ENCODE measurements at places on chromosomes 11 and 22.

DNA sequence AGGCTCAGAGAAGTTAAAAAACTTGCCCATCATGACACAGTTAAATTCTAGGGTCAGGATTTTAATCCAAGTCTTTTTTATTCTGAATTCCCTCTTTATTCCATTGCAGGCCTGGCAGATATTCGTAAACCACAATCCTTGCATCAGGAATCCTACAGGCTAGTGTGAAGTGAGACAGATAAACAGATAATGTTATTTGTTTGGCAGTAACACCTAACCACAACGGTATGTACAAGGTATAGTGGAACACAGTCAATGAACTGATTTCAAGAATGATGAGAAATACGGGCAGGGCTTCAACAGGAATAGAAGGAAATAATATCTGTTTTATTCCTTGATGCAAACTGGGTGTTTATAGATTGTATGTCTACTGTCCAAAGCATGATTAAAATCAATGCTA, 32.0 kb upstream of the NARS2 start:
- DNase-seq: no peak

DNA sequence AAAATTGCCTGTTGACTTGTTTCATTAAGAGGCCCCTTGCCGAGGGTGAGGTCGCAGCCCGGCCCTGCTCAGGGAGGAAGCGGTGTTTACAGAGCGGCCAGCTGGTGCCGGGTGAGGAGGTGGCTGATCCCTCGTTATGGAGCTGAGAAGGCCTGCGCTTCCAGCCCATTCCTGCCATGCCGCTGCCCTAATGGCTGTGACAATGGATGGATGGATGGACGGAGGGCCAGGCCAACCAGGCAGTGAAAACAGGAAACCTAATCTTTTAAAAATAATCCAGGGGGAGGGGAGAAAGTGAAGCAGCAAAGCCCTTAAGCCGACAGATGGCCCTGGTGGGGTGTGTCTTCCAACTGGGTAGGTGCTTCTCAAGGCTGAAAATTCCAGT, 38.5 kb downstream of the BCR start:
- peak; percentile 84 for DNase-seq

DNA sequence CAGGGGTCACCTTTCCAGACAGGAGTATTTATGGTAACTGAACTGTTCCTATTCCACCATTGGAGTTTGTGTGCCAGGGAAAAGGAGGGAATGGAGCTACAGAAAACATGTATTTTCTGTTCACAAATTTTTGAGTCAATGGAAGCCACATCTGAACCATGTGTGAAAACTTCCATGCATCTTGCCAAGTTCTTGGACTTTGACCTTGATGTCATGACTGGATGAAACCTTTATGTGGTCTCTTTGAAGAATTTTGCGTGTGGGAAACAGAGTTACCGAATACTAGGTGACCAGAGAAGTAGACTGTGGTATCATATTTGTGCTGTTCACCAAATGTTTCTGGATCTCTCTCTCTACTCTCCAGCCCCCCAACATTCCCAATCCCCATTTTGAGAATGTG, 104.8 kb downstream of the CD44 start:
- DNase-seq: no peak

DNA sequence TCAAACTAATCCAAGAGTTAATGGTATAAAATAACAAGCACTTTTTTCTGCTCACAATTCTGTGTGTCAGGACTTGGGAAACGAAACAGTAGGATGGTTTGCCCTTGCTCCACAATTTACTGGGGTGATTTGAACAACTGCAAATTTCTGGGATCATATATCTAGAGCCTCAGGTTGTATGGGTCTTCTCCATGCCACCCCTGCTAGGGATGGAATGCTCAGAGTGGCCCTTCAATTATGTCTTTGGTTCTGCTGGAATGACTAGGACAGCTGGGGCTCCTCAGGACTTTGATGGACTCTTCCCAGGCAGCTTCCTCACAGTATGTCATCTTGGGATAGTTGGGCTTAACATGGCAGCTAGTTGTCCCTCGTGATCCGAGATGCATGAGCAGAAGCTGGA, 223.0 kb upstream of the ANO5 start:
- DNase-seq: no peak

Measured in Kasumi-1 (cell line).